ENCODE measurements at places on chromosomes 4 and X.

DNA sequence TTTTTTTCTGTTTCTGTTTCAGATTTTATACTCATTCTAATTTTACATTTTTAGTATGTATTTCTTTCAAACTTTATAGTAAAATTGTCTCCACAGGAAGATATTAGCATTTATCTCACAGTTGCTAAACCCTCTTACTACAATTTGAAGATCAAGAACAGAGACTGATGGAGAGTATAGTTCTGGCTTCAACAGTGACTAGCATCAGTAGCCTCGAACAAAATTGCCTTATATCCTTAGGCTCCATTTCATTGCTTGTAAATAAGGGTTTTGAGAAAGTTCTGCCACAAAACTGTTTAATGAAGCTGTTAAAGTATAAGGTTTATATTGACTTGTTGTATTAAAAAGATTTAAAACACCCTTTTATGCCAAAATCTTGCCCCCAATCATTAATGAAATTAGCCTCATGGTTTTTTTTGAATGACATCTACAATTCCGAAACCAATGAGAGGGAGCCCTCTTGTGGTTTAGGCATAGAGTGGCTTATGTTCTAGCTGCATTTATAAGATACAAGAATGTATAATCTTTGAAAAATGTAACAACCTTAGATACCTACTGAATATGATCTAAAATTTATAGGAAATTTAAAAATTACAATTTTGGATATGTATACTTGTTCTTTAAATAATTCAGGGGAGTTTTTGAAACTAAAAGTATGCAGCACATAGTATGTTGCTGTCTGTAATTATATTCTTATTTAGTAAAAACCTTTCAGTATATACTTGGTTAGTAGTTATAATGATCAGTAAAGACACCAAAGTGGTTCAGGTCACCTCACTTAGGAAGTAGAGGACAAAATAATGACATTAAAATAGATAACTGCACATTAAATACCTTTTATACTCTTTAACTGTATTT, 109.8 kb upstream of the HPGD start:
- no peak for DNase-seq

DNA sequence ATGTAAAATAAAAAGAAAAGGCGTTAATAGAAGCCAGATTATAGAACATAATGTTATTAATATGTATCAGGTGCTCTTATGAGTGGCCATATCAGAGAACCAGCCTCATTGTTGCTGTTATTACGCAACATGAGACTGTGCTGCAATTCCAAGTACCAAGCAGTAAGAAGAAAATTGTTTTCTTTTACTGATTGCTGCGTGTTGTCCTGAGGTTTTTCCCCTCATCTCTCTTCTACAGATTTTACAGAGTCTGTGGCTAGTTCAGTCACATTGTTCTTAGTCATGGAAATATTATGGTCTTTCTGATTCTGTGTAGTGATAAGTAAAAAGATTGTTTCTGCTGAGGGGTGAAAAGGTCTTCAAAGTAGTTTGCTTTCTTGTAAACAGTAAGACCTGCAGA, 55.9 kb downstream of the NPNT start:
- DNase-seq = no peak

- DNase-seq = no peak
Measured at GRCh38 chrX:16839852-16840460, 30.2 kb downstream of the RBBP7 start.

- DNase-seq = no peak
Measured at GRCh38 chrX:10482261-10482660, 138.1 kb downstream of the MID1 start.

DNA sequence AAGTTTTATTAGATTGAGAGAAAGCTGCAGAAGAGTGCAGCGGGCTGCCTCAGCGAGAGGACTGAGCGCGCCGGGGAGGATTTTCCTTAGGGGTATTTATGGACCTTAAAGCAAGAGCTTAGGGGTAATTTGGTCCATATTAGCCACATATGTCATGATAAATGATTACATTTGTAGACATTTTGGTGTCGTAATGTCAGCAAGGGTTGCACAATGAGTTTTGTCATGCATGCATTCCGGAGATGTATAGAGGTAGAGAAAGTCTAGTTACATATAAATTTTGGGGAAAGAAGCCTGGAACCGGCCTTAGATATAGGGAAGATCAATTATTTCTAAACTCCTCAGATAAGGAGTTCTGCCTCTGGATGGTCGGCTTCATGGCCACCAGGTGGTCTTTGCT, 10.0 kb downstream of the MGST2 start:
- DNase-seq = no peak

- no peak for DNase-seq
Measured at GRCh38 chr4:1204828-1205585, 32.6 kb upstream of the SPON2 start.

GRCh38 chr4:25106363-25107151, 53.7 kb downstream of the SEPSECS start:
- DNase-seq = no peak

DNA sequence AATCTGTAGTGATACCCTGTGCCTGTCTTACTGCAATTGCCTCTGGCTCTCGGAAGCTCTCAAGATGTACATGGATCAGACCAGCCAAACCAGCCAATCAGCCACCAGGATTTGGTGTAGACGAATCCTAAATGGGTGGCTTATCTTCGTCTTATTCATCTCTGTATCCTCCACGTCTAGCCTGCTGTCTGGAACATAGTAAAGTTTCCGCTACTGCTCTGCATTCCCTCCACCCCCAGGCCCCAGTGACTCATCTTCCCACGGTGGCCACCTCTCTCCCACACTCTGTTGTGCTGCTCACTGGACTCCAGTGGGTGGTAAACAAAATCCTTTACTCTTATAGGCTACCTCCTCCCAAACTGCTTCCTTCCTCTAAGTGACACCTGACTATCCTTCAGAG, 37.8 kb downstream of the SEPTIN6 start:
- peak; percentile 14 for DNase-seq

GRCh38 chr4:1598206-1599025, 85.7 kb downstream of the FAM53A start:
- DNase-seq = no peak

GRCh38 chrX:24023544-24023943, 3.4 kb downstream of the KLHL15 start:
- no peak for DNase-seq

DNA sequence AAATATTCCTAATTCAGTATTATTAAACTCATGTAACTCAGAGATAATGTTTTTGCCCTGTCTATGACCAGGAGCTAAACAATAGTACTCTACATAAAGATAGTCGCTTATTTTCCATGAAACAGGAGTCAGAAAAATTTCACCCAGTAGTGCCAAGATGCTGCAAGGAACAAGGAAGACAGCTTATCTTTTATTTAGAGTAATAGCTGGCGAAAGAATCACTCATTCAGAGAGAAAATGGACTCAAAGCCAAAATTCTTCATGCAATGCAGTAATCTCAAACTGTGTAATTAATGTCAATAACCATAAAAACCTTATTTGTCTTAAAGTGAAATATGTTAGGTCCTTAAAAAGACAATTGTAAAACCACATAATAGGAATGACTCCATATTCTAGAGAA, 477.8 kb downstream of the ANKRD50 start:
- no peak for DNase-seq

GRCh38 chrX:19627533-19627932, 112.2 kb upstream of the MAP3K15 start:
- DNase-seq = no peak

DNA sequence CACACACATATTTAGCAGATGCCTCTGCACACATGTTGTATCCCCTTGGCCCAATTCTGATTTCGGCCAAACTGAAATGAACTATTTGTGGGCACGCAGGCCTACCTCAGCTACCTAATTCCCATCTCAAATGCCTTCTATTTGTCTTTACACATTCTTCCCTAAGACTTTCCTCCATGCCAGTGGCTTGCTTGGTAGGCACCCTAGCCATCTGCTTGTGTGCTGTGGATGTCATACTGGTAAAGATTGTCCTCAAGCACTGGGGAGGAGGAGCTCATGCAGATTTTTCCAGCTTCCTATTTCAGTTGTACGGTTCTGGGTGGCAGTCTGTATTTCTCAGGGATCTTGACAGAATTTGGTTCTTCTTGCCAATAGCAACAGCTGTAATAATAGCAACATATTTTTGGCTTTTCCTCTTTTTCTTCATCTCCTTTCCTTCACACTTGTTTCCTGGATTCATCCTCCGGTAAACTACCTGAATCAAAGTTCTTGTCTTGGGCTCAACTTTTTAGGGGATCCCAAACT, 514.3 kb downstream of the ADGRL3 start:
- no peak for DNase-seq

DNA sequence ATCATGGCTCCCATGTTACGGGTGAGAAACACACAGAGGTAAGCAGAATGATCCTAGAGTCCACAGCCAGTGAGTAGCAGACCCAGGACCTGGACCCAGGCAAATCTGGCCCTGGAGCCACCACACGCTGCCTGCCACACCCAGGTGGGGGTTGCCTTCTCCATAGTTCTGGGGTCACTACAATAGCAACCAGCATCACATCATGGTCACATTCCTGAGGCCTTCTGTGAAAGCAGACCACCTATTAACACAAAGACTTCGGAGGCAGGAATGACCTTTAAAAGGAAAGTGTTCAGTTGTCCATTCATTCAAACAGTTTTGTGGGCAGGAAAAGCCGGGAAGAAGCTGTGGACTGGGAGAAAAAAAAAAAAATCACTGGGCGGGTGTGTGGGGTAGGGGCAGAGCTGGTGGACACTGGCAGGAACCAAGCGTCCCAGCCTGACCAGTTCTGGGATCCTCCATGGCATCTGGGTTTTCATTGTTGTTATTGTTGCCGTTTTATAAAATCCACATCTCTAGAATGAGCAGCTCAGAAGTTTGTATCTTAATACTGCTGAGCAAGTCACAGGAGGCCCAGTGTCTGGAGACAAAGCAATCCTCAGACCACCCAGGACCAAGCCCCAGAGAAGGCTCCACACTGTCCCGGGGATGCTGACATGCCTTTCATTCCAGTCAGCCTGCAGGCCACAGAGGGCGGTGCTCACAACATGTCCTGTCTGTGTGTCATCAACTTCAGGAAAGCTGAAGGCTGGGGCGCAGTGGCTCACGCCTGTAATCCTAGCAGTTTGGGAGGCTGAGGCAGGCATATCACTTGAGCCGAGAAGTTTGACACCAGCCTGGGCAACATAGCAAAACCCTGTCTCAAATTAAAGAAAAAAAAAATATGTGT, 67.0 kb downstream of the SEL1L3 start:
- DNase-seq = no peak

DNA sequence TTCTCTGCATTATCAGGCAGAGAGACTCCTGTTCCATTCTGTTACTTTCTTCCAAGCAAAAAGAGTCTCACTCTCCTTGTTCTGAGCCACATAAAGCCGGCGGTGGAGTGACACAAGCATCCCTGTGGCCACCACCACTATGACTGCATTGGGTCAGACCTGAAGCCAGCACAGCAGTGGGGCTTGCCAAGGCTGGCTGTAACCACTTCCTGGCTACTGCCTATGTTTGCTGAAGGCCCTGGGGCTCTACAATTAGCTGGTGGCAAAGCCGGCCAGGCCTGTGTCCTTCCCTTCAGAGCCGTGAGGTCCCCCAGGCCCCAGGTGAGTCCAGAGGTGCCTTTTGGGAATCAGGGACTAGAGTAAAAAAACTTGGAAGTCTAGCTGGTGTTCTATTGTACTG, 31.8 kb downstream of the PLAC8 start:
- DNase-seq = no peak

DNA sequence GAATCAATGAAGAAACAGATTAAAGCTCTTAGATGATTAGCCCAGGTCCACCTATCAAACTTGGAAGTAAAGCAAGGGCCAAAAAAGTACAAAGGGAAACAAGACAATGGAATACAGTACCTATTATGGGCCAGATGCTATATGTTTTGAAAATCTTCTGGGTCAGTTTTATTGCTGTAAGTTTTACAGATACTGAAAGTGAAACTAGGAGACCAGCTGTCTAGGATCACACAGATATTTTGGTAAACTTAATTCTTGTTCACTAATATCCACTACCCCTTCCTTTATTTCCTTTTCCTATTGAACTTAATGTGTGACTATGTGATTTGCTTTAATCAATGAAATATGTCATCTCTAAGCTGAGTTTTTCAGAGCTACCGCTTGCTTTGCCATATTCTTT, 505.4 kb upstream of the PITX2 start:
- DNase-seq = no peak

- no peak for DNase-seq
Measured at GRCh38 chr4:53863158-53863557, 201.2 kb downstream of the CHIC2 start.

GRCh38 chrX:28010875-28011274, 29.6 kb upstream of the DCAF8L1 start:
- DNase-seq = no peak

GRCh38 chr4:52052475-52052780, 1.3 kb downstream of the SPATA18 start:
- DNase-seq = no peak

DNA sequence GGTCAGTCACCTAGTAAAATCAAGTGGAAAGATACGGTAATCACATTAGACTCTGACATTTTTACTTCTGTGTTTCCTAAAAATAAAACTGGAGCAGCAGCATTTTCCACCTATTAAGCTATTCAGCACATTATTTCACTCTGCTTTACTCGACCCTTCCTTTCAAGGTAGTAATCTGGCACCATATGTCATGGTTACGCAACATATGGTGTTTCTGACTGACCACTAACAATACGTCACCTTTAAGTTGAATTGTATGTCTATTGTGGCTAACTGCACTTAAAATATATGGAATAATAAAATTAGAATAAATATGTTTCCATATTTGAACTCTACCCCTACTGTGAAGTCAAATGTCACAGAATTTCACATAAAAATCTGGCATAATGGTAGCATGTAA, 168.8 kb downstream of the CDS1 start:
- DNase-seq = no peak

- DNase-seq = no peak
Measured at GRCh38 chr4:7395645-7396044, 39.1 kb downstream of the PSAPL1 start.

DNA sequence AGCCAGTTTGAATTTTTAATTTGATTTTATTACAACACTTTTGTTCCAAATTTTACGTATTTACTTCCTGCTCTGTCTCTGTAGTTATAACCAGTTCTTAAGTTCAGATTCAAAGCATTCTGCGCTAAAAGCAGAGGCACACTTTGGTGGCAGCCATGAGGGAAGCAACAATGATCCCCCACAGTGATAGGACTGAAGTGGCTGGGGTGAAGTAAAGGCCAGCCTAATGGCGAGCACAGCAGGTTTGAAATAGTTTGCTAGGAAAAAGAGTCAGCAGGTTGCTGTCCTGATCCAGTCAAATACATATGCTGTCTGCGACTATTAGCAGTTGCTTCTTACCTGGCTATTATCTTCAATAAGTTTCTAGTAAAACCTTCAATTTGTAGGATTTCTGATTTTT, 176.3 kb downstream of the RPA4 start:
- DNase-seq = no peak

- no peak for DNase-seq
Measured at GRCh38 chr4:7390336-7390735, 44.4 kb downstream of the PSAPL1 start.

- no peak for DNase-seq
Measured at GRCh38 chrX:105120463-105120862, 100.0 kb downstream of the TEX13A start.

GRCh38 chr4:78166622-78167021, 109.5 kb downstream of the FRAS1 start:
- no peak for DNase-seq

GRCh38 chr4:20623939-20624338, 76.3 kb upstream of the PACRGL start:
- no peak for DNase-seq

Data from activated T-helper 2 cell treated with anti-CD3 and anti-CD28 coated beads, Interferon-gamma antibody, Interleukin-2, Interleukin-4, amounts not matched to agents 10 μg/mL and 5 μg/mL and 100 μg/mL, durations not matched to agents 14 hours and 24 hours and 36 hours (primary cell).